ENCODE measurements at places on chromosomes 1 and 21.

GRCh38 chr1:7680207-7680954 lies 90.7 kb upstream of the VAMP3 start:
- peak; percentile 24 for DNase-seq

DNA sequence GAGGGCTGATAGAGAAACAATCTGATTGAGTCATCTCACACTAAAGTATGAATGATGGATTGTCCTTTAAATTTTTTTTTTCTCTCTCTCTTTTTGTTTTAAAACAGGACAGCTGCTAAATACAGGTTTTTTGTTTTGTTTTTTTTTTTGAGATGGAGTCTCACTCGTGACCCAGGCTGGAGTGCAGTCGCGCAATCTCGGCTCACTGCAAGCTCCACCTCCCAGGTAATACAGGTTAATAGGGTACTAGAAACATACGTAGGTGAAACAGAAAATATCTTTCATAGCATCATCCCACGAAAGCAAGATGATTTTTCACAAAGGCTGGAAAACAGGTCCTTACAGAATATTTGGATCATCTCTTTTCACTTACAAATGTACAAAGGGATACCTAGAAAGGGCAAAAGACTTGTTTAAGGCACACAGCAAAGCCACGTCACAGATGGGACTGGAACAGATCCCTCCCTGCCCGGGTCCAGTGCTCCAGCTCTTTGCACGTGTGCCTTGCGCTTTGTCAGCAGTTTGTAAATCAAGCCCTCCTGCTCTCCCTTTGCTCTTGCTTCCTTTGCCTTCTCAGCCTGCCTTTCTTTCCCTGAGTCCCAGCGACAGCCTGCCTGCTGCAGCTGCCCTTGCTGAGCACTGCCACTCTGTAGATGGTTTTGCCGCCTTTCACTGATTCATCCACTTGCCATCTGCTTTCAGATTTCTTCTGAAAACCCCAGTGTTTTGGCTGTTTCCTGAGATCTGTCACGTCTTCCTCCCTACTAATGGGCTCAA lies 171.3 kb upstream of the BEND5 start:
- DNase-seq: peak; percentile 80

- no peak for DNase-seq
Observed at GRCh38 chr1:171185091-171185490, at the start of gene FMO2. Gene FMO2 (plus strand): TSS chr1:171185300. CDS start chr1:171185714, 414 bp downstream.

- no peak for DNase-seq
Observed at GRCh38 chr1:9078752-9079500, 9.5 kb upstream of the SLC2A5 start.

- no peak for DNase-seq
Observed at GRCh38 chr1:166950156-166950555, 25.2 kb downstream of the ILDR2 start.

DNA sequence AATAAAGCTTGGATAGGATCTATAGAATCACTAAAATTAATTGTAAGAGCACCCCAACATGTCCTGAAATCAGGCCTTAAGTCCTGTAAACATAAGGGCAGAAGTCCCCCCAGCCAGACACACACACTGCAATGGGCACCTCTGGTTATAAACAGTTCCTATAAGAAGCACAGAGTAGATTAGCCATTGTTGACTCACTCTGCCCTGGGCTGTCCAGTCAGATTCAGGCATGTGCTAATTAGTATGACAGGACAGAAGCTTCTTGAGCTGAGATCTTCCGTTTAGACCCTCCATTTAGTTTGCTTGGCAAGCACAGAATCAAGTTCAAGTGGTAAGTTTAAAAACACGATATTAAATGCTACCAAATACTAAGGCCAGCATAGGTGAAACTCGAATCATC lies 11.8 kb upstream of the DENND1B start:
- no peak for DNase-seq

DNA sequence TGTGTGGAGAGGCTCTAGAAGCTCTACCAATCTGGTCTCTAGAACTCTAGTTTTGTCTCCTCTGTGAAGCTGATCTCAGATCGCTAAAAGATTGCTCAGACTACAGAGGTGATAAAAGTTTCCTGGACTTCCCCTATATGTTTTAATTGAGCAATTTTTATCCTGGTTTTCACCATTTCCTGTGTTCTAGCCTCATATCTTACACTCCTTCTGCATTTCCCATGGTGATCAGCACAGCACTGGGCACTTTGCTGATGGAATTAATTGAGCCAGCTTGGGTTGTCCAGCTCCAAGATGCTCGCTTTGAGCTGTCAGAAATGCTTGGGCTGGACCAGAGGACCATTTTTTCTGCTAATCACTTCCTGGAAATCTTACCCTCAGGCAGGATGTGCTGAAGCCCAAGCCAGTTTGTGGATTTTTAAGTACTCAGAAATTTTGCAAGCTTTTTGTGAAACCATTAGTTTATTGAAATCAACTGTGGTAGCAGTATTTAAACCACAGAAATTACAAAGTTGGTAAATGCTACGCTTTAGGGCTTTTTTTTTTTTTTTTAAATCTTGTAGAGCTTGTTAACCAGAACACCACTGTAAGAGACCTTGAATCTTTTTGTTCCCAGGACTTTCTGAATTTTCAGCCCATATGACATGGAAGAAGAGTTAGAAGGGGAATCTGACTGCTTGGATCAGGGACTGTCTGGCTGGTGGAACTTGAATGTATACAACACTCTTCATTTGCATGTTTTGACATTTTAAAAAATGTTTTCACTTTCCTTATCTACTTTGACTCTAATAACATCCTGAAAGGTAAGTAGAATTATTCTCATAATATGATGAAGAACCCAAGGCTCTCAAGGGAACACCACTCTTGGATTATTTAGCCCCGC lies 28.4 kb downstream of the CD48 start:
- no peak for DNase-seq

- no peak for DNase-seq
Observed at GRCh38 chr21:45036630-45037029, 37.8 kb upstream of the ADARB1 start.

- no peak for DNase-seq
Observed at GRCh38 chr1:85801520-85801919, 93.3 kb upstream of the ZNHIT6 start.

DNA sequence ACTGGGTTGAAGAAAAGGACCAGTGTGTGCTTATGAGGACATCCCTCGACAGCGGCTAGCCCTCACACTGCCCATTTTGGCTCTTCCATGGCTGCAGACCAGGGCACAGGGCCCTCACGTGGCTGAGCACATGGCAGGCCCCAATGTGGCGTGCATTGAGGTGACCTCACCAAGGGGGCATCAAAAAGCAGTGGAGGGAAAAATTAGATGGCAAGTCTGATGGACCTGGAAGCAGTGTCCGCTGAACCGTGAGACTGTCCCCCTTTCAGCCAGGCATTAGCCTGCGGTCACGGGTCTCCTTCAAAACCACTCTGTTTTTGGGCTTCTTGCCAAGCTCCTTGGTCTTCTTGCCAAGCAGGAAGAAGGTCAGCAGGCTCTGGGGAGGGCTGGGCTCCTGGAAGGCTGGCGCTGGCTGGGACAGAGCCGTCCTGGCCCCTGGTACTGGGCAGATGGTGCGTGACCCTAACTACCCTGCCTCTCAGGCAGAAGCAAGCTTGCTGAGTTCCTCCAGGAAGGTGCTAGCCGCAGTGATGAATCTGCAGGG lies 30.8 kb downstream of the TRIM67 start:
- peak; percentile 64 for DNase-seq

DNA sequence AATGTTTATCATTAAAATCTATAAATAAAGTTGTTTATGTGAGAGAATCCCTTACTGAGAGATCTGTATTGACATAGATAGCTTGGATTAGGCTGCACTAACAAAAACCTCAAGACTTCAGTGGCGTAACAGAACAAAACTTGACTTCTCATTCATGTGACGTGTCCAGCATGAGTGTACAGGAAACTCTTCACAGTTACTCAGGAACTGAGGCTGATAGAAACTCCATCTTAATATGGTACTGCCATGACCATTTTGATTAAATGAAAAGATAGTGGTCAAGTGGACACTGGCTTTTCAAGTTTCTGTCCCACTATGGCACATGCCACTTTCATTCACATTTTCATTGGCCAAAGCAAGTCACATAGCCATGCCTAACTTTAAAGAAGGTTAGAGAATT lies 3.7 kb downstream of the ST3GAL3 start:
- DNase-seq: no peak

DNA sequence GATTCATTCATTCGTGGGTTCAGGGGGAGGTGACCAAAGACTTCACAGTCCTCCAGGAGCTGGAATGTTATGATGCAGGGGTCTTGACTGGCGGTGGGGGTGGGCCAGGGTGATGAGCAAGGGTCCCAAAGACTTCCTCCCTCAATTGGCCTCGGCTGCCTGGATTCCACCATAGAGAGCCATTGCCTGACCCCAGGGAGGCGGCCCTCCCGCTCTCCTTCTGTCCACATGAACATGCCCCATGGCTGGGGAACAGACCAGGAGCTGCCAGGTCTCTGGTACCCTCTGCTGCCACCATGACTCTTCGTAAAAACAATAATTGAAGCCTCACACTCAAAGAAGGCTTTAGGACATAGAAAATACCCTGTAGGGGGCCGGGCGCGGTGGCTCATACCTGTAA lies 102.5 kb upstream of the CASZ1 start:
- DNase-seq: no peak

DNA sequence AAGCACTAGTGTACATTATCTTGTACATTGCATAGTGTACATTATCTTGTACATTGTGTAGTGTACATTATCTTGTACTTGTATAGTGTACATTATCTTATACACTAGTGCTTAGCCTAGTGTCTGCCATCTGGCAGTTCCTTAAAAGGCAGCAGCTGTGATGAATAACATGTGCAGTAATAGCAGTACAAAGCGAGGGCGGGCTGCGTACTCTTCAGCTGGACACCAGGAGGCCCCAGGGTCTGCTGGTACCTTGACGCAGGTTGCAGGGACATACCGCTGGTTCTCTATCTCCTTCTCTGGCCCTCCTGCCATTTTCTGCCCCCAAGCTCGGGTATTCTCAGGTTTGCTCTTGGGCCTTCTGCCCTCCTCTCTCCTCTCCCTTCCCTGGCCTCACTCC lies 149.6 kb downstream of the SEC16B start:
- no peak for DNase-seq

DNA sequence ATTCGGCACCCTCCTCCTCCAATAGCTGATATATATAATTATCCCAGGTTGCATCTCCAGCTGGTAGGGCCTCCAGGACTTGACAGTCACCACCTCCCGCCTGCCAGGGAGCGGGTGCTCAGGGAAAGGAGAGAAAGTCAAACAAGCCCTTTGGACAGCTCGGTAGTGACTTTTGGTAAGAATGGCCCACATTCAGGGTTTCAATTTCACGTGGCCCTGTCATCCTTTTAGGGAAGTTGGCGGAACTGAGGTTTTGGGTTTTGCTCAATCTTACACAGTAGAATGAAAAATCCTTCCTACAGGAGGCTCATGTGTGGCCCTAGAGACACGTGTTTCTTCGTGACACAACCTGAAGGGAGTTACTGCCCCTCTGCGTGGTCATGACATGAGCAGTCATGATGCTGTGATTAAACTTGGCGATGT lies 44.2 kb downstream of the CAPN8 start:
- no peak for DNase-seq

DNA sequence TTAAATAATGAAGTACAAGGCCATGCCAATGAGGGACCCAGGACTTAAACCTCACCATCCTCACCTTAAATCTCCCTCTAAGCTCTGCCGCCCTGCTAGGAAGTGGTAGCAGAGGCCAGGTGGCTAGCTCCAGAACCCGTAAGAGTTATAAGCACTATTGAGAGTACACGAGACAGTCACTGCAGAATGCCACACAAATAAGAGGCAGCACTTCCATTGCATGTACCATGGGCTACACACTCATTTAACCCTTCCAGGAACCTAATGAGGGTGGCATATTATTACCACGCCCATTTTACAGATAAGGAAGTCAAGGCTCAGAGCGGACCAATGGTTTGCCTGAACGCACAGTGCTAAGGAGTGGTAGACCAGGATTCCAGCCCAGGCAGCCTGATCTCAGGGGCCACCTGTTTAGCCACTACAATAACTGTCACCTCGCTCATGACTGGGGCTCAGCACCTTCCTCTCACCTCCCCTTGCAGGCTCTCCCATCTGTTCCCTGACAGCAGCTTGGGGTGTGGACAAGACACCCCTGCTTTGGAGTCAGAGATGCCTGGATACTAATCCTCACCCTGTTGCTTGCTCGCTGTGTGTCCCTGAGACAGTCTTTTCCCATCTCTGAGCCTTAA lies 54.8 kb upstream of the ID3 start:
- no peak for DNase-seq

DNA sequence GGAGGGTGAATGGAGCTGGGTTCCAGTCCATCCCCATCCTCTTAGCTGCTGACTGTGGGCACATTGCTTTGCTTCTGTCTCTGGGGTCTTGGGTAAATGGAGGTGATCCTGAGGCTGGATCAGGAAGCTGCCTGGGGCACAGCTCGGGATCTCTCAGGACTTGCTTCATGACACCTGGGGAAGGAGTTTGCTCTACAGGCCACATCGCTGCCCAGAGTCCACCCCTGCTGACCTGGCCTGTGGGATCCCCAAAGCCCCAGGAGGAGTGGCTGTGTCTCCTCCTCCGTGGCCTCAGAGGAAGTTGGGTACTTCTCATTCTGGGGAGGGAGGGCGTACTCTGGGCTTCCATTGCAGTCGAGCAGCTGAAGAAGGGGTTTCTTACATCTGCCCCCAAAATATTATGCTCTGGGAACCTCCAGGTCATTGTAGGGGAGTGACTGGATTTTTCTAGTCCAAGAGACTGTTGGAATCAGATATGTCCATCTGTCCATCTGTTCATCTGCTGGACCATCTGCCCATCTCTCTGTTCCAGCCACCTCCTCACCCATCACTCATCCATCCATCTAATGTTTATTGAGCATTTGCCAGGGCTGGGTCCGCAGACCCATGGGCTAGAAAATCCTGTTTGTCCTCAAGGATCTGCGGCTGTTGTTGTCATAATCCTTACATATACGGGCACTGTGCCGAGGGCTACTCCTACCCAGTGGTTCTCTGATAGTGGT lies 45.9 kb downstream of the ARHGEF10L start:
- no peak for DNase-seq

DNA sequence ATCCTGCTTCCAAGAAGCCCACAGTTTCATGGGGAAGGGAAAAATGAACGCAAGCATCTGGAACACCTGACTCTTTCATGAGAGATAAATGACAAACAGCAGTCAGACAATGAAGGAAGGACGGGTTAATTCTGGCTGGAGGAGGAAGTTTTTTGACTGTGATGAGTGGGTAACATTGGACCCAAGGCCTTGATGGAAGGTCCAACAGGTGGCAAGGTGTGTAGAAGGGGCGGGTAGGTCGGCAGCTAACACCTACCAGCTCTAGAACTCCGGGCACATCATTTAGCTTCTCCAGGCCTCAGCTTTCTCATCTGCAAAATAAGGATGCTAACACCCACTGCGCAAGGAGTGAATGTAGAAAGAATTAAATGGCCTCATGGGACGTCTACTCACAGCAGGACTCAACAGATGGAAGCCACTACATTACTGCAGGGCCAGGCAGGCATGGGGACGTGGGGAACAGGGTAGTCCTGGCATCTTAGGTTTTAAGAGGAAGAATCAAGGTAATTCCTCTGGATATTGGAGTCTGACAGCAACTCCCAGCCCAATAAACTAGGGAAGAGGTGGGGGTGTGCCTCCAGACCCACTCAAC lies 12.9 kb downstream of the GLIS1 start:
- no peak for DNase-seq

- DNase-seq: no peak
Observed at GRCh38 chr1:180281490-180281889, 51.4 kb downstream of the LHX4 start.

- DNase-seq: no peak
Observed at GRCh38 chr21:44767834-44768831, 33.5 kb downstream of the UBE2G2 start.

GRCh38 chr1:217527151-217527550 lies 103.7 kb downstream of the GPATCH2 start:
- no peak for DNase-seq

Measured in NCI-H446 treated with DMSO at 0.1 percent for 48 hours (cell line).